ENCODE measurements at places on chromosomes 12 and 14.

DNA sequence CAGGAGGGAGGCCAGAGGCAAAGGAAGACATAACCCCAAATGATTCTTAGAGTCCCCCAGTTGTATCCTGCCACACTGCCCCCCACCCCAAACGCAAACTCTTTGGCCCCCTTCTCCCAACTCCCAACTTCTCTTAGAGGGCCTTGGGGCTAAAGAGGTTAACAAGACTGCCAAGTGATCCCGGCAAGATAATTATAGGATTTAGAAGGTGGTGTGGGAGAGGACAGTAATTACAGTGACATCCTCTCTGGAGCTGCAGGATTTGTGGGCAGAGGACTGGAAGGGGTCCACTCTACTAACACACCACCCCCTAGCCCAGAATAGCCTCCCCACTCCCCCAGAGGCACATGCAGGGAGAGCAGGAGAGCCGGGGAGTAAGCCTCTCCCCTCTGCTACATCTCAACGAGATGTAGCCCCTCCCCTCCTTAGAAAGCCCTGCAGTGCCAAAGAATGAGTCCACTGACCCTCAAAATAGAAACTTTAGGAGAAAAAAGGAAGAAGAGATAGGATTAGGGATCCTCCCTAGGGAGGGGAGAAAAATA, 5.3 kb upstream of the GDF11 start:
- no peak for DNase-seq

- DNase-seq = peak; percentile 44
Observed at GRCh38 chr12:64826234-64826633, 1.8 kb downstream of the TBC1D30 start.

DNA sequence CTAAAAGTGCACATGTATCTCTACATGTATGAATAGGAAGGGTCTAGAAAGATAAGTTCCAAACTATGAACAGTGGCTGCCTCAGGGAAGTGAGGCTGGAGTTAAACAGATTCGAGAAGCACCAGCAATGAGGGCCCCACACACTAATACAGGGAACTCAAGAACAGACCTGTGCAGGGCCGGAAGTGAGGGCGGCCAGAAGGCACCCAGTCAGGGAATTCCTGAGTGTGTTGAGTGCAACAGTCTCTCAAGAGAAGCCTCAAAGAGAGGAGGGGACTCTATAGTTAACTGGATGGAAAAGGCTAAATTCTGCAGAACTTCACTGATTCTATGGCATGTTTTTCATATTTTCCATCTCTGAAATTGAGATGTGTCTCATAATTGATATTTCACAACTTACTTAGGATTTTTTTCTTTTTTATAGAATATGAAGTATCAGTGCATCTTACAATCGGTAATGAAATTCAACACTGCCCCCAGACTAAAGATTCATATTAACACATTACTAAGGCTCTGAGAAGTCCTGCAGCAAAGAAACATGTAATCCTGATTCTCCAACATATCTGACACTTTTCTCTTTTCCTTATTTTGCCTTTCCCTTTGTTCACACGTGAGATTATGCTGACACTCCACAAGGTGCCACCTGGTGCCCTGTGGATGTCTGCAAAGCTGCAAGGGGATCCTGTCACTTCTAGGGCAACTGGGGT, 61.3 kb downstream of the CHGA start:
- no peak for DNase-seq

DNA sequence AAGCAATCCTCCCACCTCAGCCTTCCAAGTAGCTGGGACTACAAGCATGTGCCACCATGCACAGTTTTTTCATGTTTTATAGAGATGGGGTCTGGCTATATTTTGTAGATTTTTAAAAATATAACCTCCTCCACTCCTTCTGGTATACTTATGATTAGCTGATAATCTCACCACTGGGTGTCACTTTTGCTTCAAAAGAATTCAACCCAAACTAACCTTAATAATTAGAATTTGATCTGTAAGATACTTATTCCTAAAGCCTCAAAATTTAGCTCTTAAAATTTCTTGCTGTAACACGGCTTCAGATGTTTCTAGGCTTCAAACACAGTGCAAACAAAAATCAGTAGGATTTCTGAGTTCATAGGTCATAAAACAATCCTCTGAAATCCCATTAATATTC, 130.3 kb downstream of the CEP83 start:
- no peak for DNase-seq

- DNase-seq = no peak
Observed at GRCh38 chr14:81313775-81314429, 86.2 kb downstream of the STON2 start.

- no peak for DNase-seq
Observed at GRCh38 chr14:104805941-104806624, 5.2 kb downstream of the ZBTB42 start.

GRCh38 chr14:105363847-105364708, 34.3 kb upstream of the TEX22 start:
- no peak for DNase-seq

- DNase-seq = no peak
Observed at GRCh38 chr12:93287149-93287548, 90.6 kb upstream of the NUDT4 start.

DNA sequence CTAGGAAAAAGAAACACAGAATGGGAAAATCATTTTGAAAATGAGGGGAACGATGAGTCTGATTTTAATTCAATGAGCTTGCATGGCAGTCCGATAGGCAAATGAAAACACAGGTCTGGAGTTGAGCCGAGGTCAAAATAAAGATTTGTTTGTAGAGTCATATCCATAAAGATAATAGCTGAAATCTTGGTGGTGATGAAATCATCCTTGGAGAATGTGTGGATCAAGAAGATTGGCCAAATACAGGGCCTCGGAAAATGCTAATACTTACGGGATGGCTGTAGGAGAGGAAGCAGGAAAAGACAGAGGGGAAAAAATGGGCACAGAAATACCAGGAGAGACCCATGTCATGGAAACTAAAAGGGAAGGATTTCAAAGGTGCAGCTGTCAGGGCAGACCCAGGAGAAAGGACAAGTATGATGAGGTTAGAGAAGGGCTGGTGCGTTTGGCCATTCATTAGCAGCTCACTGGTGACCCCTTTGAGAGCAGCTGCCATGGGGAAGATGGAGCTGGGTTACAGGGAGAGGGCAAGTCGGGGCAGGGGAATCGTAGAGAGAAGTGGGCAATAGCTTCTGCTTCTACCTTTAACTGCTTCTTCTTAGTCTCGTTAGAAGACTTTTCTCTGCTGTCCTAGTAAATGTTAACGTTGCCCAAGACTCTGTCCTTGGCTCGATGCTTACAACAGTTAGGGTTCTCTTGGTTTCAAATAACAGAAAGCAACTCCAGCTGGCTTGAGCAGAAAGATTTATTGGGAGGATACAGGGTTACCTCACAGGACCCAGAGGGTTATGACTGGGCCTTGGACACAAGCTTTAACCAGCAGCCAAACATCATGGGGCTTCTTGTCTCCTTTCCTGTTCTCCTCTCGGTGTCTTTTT, 161.8 kb downstream of the EFCAB11 start:
- no peak for DNase-seq

GRCh38 chr12:29725587-29726320, 58.0 kb downstream of the TMTC1 start:
- peak; percentile 68 for DNase-seq

DNA sequence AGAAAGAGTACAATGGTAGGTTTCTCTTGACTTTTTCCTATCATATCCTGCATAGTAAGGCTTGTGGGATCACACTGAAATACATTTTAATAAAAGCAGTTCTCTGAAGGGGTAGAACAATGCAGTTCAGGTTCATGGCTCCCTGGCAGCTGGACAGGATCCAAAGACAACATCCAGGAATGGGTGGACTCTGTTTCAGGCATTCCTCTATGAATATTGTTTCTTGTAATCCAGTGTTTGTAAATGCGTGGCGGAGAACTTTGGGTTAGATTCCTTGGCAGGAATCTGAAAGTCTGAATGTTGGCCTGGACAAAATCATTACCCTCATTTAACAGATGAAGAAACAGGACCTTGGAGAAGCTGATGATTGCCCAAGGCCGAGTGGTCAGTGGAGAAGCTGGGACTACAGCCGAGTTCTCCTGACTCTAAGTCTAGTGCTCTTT, 43.5 kb downstream of the SYNE2 start:
- peak; percentile 29 for DNase-seq

GRCh38 chr12:9763025-9763424, 2.3 kb upstream of the CD69 start:
- no peak for DNase-seq

DNA sequence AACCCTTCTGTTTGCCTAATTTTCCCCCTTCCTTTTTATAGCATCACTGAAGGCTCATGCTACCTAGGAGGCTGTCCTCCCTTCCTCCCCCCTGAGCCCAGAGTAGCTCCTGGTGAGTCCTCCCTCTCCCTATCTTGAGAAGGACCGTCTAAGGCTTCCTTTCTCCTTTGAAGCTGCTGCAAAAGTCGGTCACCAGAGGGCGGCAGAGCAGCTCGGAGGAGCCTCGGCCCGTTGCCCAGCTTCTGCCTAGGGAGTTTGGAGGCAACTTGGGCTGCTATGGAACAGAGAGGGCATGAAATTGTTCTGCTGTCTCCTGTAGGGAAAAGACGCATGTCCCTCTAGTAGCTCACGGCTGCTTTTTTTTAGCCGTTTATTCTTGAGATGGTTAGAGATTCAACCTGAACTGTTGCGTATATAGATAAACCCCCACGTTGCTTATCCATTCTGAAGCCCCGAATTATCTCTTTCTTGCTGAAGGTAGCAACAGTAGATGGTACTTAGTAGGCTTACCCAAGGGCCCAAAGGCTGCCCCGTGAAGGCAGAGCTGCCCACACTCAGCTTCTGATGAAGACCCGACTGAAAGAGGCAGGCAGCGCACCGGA, 5.7 kb downstream of the WNT5B start:
- peak; percentile 86 for DNase-seq

GRCh38 chr12:45234139-45234865, 18.4 kb downstream of the ANO6 start:
- DNase-seq = peak; percentile 51

- no peak for DNase-seq
Observed at GRCh38 chr12:71447691-71448132, 8.1 kb downstream of the LGR5 start.

DNA sequence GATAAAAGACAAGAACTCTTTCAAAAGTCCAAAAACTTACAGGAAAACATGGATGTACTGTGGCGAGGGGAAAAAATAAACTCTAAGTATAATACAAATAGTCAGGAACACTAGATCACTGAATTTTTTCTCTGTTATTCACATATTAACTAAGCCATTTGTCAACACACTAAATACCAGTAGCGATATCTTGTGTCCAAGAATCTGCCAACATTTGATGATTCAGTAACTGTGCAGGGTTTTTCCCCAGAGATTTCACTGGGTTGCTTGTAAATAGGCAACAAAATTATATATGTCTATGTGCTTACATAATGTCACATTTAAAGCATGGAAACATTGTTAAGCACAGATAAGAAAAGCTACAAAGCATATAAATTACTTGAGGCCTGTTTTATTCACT, 205.9 kb downstream of the KIF21A start:
- DNase-seq = no peak

DNA sequence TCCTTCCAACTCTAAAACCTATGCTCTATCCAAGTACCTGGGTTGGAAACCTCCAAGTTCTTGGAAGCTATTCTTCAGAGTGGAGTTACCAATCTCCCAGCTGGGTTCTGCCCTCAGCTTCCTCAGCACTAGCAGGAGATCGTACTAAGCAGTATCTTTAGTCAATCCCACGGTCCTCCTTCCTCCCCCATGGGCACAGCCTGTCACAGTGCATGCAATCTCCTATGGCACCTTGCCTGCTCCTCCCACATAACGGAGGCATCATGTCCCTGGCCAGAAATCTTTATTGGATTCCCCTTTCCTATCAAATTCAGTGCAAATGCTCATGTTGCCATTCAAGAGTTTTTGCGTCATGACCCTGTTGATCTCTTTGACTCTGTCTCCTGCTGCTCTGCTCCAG, 5.4 kb upstream of the LPAR5 start:
- no peak for DNase-seq

DNA sequence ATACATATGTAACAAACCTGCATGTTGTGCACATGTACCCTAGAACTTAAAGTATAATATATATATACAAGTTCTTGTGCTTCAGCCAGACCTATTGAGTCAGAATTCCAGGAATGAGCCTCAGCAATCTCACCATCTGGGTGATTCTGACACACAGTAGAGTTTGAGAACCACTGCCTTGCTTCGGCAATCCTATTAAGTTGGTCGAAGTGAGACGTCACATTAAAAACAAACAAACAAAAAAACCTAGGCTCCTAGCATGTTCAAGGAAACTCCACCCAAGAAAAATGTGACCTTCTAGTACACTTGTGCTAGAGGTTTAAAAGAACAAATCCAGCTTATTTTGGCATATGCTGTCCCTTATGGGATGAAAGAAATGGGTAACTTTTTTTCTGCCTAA, 115.8 kb downstream of the SINHCAF start:
- DNase-seq = no peak

DNA sequence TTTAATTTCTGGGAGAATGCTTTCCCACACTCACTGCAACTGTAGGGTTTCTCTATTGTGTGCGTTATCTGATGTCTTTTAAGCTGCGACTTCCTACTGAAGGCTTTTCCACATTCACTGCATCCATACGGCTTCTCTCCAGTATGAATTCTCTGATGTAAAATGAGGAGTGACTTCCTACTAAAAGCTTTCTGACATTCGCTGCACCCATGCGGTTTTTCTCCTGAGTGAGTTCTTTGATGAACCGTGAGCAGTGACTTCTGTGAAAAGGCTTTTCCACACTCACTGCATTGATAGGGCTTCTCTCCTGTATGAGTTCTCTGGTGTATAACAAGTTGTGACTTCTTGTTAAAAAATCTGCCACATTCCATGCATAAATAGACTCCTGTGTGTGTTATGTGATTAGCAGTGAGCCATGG, 29.7 kb downstream of the ZNF605 start:
- DNase-seq = no peak

DNA sequence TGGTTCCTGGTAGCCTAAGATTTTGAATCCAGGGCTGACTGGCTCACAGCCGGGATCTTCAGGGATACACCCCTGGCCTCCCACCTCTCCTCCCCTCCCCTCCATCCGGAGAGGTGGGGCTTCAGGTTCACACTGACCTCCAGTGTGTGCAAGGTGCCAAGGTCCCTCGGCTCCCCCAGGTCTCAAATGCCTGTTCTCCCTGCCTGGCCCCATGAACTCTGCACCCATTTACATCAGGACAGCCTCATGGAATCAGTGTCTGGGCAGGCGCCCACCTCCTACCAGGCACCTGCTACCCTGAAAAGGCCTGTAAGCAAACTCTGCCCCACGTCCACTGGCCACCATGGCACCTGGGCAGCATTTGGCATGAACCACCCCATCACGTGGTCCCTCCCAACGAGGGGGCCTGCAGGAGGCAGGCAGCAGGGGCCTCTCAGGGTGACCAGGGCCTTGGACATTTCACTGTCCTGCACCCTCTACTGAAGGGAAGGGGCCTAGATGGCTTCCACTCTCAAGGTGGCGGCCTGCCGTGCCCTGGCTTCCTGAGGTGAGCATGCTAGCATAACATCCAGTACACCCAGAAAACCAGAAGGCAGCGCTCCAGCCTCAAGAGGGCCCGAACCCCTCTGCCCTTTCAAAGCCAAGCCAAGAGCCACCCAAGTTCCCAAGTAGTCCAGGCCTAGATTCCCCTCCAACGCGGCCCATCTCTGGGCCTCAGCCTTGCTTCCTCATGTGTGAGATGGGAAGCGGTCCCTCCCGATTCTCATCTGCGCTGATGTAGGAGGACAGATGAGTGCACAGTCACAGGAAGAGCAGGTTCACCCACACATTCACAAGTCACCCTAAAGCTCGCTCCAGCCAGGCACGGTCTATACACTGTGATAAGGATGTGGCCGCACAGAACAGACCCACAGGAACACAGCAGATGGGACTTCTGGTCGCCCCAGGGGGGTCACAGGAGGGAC, 37.3 kb downstream of the CCDC85C start:
- no peak for DNase-seq

GRCh38 chr12:52147367-52147963, 44.3 kb downstream of the KRT80 start:
- peak; percentile 83 for DNase-seq

Data from heart right ventricle (tissue), 16 donors.